ENCODE measurements at places on chromosomes 5 and 9.

DNA sequence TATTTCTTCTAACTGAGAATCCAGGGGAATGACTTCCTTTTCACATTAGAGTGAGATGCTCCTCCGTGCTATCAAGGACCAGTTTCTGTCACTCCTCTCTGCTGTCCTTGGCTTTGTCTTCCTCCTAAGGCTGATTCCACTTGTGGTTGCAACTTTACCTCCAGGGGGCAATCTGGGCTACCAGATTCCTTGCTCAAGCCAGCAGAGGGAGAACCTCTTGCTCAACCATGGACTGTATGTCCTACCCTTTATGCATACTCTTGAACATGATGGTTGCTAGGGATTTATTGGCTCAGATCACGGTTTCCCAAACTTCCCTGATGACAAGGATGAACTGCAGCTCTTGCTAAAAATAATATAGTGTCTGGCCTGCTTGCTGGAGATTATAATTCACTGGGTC is 24.0 kb downstream of the NNT start:
- DNase-seq: peak; percentile 51

DNA sequence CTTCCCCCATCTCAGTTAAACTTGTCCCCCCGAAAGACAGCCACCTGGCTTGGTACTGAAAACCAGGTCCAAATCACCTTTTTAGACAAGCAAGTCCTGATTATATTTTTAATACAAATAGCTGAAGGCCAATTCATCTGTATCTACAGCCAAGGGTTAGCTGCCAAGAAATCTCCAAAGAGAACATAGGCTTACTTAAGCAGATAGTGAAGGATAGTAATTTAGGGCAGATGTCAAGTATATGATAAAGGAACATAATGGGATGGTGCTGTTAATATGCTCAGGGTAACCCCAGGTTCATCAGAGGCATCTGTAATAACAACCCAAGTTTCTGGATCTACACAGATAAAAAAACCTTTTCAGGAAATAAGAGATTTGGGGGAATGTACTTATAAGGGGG is 133.0 kb downstream of the EBF1 start:
- DNase-seq: no peak

GRCh38 chr5:157328277-157328912 is 62.5 kb downstream of the CYFIP2 start:
- peak; percentile 40 for DNase-seq

DNA sequence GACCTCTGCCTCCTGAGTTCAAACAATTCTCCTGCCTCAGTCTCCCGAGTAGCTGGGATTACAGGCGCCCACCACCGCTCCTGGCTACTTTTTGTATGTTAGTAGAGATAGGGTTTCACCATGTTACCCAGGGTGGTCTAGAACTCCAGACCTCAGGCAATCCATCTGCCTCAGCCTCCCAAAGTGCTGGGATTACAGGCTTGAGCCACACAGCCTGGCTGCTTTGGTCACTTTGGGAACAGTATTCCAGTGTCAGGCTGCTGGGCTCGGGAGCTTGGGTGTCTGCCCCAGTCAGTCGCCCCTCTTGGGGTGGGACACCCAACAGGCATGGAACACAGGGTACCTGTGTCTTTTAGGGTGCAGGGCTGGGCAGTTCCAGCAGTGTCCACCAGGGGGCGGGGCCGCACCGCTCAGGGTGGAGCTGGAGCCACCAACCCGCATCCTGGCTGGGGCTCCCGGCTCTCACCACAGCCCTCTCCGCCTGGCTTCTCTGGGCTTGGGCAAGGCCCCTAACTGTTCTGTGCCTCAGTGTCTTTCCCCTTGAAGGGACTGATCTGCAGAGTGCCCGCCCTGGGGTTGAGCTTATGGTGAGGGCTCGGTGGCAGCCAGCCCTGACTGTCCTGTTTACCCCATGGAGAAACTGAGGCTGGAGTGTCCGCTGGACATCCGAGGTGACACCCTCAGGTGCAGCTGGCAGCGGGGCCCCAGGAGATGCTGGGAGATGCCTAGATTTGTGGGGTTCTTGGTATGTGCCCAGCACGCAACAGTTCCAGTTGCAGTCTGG is 6.4 kb upstream of the RNU6ATAC start:
- DNase-seq: no peak

DNA sequence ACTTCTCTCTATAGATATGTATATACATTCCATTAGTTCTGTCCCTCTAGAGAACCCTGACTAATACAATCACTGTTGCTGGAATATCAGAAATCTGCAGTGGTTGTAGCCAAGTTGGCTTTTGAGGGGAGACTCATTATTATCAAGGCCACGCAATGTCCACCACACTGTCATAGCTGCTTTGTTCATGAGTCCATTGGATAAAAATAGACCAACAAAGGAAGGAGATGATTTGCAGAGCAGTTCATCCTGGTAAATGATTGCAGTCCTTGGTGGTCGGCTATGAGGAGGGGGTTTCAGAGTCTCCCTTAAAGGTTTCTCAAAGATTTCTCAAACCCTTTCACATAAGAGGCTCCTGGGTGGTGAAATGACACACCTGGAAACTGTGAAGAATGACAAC is 192.8 kb upstream of the ANKH start:
- DNase-seq: no peak

Data from NCI-H2171 treated with DMSO at 0.1 percent for 48 hours (cell line).